ENCODE measurements at places on chromosomes 7 and 10.

DNA sequence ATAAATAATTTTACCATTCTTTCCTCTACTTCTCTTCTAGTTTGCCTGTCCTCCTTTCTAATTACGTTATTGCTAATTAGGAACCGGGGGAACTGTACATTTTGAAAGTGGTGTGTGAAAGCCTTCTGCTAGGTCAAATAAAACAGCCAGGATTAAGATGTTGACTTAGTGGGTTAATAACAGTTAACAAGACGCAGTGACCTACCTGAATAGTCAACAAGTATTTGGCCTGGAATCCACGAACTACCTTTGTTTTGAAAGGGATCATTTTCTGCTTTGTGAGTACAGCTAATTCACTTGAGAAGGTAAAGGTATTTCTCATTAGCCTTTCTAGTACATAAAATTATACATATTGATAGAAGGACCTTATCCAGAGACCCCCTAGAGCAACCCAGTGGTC is 139.9 kb downstream of the COL28A1 start:
- no peak for DNase-seq

DNA sequence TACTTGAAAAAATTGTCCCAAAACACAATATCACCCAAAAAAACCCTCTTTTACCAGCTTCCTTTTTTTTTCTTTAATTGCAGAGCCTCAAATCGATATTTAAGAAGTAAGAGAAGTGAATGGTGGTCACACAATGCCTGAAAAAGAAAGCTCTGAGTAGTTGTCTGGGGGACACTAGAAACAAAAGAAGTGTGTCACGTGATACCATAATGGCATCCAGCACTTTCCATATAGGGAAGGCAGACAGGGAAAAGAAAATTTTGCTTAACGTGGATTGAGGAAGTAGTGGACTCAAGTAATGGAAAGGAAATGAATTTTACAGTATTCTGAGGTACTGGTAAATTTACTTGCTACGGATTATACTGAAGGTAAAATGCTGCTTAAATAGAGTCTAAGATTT is 765.9 kb upstream of the C7orf33 start:
- no peak for DNase-seq

DNA sequence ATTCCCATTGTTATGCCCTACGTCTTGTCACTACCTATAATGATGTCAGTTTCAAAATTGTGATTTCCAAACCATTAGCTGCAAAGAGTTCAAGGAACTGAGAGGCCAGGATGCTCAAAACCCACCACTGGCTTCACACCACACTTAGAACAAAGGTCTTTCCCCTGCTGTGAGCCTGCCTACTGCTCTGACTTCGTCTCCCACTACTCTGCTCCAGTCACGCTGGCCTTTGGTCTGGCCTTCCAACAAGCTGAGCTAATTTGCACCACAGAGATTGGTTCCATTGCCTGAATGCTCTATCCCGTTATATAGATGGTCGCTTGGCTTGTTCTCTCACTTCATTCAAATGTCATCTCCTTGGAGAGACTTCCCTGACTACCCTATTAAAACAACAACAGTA is 572.1 kb upstream of the GALNT17 start:
- DNase-seq, result no peak

GRCh38 chr10:77070346-77070745 is 567.3 kb downstream of the KCNMA1 start:
- no peak for DNase-seq

GRCh38 chr7:117152213-117153007 is 170.4 kb downstream of the WNT2 start:
- no peak for DNase-seq

GRCh38 chr7:37320848-37321468 is 127.7 kb downstream of the ELMO1 start:
- no peak for DNase-seq

DNA sequence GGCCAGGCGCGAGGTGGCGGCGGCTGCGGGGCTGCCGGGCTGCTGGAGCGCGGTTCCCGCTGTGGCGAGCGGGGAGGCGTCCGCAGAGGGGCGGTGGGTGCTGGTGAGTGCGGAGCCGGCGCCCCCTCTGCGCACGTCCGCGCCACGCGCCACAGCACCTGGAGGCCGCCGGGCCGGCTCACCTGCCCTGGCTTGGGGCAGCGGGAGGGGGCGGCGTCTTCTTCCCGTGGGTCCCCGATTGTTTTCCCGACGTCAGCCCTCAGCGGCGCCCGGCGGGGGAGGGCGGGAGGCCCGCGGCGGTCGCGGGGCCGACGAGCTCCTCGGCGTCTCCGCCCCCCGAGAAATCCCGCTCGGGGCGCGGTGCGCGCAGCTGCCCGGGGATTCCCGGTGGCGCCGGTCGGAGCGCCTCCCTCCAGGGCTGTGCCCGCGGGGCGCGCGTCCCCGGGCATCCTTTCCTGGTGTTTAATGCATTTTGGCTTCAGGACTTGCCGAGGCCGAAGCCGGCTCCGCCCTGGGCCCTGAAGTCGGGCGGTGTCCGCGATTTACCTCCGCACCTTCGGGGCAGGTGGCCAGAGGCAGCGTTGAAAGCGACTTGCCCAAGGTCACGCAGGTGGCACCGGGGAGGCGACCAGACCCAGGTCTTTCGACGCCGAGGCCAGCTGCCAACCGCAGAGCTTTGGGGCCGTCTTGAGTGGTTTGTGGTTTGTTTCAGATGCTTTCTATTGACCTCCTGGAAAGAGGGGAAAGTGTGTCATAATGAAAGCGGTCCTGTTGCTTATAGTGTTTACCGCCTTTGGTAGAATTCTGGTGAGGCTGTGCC is 561 bp downstream of the PLEKHA1 start:
- peak; percentile 53 for DNase-seq

DNA sequence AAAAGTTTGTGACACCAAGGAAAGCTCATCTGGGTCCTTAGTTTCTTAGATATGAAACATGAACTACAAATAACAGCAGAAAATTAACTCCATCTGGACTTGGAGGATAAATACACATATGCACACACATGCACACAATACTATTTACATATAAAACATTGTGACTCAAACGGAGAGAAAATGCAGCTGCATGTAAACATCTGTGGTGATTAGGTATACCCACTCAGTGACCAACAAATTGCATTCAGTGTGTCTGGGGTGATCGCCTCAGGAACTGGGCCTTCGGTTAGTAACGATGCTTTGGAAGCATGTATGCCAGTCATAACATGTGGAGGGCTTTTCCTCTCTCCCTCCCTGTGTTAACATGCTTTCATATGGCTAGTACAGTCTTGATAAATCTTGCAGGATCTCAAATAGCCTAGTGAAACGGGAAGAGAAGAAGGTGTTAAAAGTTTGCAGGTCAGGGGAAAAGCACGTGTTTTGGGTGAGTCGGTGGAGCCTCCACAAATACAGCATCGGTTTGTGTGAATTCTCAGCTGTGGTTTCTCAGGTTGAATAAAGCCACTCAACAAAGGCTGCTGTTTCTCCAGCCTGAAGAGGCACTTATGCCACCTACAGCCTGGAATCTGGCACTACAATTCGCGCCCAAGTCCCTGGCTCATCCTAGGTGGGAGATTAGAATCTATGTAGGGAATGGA is 8.7 kb upstream of the GLRX3 start:
- DNase-seq, result peak; percentile 32

All from stimulated activated CD4-positive, alpha-beta T cell treated with anti-CD3 and anti-CD28 coated beads, TNF-alpha, amount 100 ng/mL, for 48 hours (primary cell).